ENCODE measurements at places on chromosomes 2 and 18.

GRCh38 chr2:190511104-190511503 is 23.4 kb downstream of the NEMP2 start:
- DNase-seq: no peak

DNA sequence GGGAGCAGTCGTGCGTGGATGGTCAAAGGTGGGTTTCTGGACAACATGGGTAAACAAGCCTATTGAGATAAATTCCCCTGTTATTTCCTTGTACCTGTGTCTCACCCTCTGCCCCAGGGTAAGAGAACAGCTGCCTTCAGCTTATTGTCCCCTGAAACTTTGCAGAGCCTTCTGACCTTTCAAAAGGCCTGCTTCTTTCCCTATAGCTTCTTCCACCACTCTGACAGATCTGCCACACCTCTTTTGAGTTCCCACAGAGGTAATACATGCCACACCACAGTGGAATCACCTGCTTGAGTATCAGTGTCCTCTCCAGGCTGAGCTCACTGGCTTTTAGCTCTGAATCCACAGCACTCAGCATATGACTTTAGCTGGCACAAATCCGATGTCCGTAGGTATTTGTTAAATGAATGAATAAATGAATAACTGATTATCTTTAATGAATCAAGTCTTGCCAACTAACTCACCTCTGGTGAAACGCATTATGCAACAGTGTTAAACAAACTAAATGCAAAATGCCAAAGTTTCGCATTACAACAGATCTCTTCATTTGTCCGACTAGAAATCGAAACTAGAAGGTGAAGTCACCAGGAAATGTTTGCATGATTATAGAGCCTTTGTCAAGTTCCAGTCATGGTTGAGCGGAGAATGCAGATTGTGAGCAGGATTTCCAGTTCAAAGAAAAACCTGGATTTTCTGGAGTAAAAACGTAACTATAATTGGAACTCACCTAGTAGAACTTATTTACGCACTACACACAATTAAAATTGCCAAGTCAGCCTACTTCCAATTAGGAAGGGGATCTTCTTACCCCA is 16.4 kb downstream of the DYNAP start:
- DNase-seq: no peak

- DNase-seq: no peak
Observed at GRCh38 chr18:23053776-23054457, 81.4 kb upstream of the CABLES1 start.

GRCh38 chr2:145141981-145142380 is 622.1 kb upstream of the ZEB2 start:
- DNase-seq: no peak

DNA sequence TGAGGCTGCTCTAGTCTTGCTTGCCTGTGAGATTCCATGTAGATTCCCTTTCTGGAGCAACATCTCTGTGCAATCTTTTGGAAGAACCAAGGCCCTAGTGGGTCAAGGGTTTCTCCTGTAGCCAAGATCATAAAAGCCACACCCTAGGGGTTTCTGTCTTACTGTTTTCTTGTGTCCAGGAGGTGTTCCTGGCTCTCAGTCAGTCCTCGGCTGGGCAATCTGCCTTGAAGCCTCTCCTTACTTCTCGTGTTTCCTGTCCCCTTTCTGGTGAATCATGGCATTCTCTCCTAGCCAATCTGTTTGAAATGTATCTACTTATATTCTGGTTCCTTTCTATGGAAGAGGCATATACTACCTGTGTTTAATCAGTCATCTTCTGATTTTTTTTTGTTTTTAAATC is 484.8 kb upstream of the UBE2E3 start:
- no peak for DNase-seq

- DNase-seq: no peak
Observed at GRCh38 chr2:80467262-80467811, 162.8 kb upstream of the LRRTM1 start.

DNA sequence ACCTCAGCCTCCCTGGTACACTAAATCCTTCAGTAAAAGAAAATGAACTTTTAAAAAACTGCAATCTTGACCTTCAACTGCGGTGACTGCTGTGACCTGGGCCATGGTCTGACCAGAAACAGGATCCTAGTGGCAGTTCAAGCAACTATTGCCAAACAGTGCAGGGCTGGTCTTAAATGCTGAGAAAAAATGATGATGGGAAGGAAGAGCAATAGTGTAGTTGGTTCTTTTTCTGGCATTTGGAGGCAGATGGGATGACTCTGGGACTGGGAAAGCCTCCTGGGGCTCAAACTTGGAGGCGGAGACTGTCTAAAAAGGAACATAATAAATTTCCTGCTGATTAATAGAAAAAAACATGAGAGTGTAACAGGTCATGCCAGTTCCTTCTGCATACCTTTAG is 45.4 kb downstream of the CHN1 start:
- DNase-seq: no peak

DNA sequence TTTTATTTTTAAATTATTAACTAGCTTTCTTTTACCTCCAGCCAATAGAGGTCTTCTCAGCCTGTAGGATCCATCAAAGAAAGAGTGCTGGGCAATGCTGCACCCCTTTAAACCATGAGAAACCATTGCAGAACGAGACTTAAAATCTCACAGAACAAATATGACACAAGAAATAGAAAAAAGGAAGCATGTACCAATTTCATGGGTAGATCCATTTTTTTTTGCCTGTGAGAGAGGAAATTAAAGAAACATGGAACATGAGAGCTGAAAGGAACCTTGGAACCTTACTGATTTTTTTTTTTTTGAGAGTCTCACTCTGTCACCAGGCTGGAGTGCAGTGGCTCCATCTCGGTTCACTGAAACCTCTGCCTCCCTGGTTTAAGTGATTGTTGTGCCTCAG is 14.0 kb downstream of the HRH4 start:
- DNase-seq: no peak

GRCh38 chr2:104528101-104528500 is 325.8 kb upstream of the POU3F3 start:
- no peak for DNase-seq

DNA sequence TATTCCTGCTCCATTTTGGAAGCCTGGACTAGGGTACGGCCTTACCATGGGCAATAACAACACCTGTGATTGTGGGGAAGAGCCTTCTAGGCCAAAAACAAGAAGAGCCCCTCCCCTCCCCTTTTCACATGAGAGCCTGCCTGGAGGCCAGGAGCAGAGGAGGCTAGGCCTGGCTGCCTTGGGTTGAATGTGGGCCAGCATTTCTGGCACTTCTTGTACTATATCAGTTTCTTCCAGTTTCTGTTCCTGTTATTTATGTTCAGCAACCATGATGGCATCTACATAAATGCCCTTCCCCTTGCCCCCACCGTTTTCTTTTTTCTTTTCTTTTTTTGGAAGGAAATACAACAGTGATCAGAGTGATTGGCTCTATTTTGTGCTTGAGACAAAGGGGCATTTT is 58.4 kb downstream of the KCTD18 start:
- DNase-seq: no peak

GRCh38 chr2:128365217-128365905 is 46.7 kb upstream of the HS6ST1 start:
- DNase-seq: no peak

DNA sequence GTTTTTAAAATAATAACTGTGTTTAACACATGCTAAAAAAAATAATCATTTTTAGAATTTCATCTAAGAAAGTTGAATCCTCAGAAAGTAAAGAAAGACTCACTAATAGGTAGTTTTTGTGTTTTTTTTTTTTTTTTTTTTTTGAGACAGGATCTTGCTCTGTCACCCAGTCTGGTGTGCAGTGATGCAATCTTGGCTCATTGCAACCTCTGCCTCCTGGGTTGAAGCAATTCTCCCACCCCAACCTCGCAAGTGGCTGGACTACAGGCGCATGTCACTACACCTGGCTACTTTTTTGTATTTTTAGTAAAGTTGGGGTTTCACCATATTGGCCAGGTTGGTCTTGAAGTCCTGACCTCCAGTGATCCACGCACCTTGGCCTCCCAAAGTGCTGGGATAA is 7.1 kb downstream of the CKAP2L start:
- DNase-seq: no peak

DNA sequence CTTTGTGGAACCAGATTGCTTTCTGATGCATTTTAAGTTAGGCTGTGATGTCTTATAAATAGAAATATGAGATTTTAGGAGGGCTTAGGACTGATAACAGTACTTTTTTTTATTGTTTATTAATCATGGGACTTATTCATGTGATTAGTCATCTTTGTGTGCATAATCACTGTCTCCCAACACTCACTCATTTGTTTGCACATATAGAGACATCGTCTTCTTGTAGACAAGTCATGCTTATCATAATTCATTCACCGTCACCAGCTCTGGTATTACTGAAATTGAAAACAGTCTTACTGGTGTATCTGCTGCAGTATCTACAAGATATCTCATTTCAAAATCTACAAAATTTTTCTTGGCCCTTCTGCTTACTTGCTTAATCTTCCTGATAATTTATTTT is 45.8 kb downstream of the WDR7 start:
- no peak for DNase-seq

- no peak for DNase-seq
Observed at GRCh38 chr2:29189052-29189451, 73.8 kb downstream of the CLIP4 start.

- DNase-seq: no peak
Observed at GRCh38 chr2:147260241-147260640, 584.6 kb upstream of the ACVR2A start.

- peak; percentile 82 for DNase-seq
Observed at GRCh38 chr2:43877782-43878464, 39.2 kb downstream of the ABCG8 start.

GRCh38 chr2:106857882-106858478 is 28.0 kb downstream of the ST6GAL2 start:
- DNase-seq: no peak

DNA sequence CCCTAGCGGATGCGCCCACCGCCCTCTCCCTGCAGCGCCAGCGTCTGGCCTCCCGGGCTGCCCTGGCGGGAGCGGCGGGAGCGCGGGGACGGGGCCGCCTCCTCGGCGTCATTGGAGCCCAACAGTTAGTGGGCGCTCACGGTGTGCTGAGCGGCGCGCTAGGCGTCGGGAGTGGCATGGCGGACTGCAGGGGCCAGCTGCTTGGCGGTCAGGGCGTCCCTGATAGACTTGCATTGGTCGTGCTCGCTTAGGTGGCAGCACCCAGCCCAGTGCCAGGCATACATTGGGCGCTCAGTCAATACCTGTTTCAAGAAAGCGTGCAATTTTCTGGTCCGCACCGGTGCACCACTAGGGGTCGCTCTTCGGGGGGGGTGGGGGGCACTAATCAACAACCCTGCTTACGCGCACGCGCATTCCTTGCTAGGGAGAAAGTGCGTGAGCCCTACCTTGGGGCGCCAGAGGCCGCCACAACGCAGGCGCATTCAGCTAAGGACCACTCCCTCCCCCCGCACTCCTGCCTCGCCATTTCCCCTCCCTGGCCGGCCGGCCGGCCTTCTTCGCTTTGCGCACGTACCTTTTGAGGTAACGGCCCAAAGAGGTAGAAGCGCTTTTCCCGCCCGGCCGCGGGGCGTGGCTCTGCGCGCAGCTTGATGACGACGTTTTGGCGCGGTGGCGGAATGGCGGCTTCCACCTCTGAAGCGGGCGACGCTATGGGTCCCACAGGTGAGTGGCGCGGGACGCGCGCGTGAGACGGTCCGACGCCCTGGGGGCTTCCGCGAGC is 411 bp upstream of the MZT2A start:
- peak; percentile 97 for DNase-seq
